ENCODE measurements at places on chromosomes 5 and 9.

- peak; percentile 41 for DNase-seq
Observed at GRCh38 chr9:123349691-123350480, 6.1 kb upstream of the CRB2 start.

- DNase-seq = no peak
Observed at GRCh38 chr9:33153666-33154065, 13.5 kb downstream of the B4GALT1 start.

DNA sequence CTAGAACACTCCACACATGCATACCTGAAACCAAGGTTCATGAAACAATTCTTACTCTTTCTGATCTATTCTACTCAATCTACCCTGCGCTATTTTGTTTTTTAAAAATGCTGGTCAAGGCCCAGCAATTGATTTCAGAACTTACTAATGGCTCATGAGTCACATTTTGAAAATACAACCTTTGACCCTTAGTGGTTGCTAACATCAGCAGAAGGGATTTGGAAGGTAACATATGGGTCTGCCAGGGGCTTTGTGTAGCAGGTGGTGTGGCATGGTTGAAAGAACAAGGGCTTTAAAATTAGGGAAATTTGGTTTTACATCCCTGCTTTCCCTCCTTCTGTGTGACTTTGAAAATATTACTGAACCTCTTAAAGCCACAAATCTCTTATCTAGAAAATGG is 101.4 kb downstream of the ATG10 start:
- peak; percentile 2 for DNase-seq

DNA sequence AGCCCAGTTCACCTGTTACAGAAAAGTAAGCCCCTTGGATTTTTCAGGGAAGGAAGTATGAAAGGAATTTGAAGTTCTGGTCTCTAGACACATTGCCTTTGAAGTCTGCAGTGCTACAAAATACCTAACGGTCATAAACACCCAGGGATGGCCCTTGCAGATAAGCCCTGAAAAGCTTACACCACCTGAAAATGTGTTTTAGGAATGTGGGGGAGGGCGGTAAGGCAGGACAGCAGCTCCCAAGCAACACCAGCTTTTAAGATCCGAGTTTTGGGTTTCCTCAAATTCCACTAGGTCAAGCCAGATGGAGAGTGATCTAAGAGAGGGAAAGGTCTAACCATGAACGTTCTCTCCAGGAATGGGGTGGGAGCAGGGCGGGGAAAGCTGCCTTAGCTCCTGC is 114.1 kb upstream of the PANK3 start:
- DNase-seq = no peak

- DNase-seq = no peak
Observed at GRCh38 chr9:136854113-136854841, 2.1 kb downstream of the MAMDC4 start.

DNA sequence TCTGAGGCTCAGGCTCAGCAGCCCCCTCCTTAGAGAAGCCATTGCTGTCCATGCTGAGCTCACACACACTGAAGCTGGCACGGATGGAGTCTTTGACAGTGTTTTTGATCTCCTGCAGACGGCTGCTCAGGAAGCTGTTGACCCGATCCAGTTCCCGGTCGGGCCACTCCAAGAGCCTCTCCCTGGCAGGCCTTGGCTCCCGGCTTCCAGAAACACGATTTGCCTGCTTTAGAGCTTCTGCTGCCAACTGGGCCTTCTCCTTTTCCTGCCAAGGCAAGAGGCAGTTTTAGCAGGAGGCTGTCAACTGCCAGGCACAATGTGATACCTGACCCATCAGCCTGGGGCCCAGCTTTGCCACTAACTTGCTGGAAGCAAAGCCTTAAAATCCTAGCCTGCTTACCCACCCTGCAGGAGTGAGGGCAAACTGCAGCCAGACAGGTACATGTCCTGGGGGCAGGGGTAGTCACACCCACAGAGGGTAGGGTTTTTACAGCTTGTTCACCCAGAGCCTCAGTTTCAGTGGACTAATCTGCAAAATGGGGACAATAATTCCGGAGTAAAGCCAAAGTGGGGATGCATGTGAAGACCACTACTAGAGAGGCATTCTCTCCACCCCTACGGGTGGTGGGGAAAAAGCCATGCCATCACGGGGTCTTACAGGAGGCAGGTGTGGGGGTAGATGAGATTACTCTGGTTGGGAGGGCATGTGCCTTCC is 8.3 kb upstream of the DDX41 start:
- DNase-seq = no peak

GRCh38 chr9:98807814-98808195 is 335 bp downstream of the GALNT12 start:
- DNase-seq = no peak

GRCh38 chr5:120465436-120465961 is 1.4 kb downstream of the PRR16 start:
- peak; percentile 43 for DNase-seq

GRCh38 chr9:14018081-14018480 is 295.9 kb downstream of the NFIB start:
- DNase-seq = peak; percentile 96

Data from amniotic epithelial cell (primary cell).